ENCODE measurements at places on chromosomes 7 and 10.
A peak's percentile ranks its signal among the peaks of the same experiment; 100 is the strongest.

DNA sequence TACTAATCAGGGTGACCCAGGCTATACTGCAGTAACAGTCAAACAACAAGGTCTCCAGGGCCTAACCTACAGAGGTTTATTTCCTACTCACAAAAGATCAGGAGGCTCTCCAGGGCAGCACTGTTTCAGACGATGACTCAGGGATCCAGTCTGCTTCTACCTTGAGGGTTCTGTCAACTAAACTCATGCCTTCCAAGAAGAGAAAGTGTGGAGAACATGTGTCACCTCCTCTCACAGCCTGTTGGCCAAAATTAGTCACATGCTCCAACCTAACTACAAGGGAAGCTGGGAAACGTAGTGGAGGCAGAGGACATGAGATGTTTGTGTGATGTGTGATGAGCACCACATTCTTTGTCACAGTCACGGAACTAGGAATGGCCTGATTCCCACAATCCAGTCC, 14.7 kb upstream of the INA start:
- DNase-seq: no peak

DNA sequence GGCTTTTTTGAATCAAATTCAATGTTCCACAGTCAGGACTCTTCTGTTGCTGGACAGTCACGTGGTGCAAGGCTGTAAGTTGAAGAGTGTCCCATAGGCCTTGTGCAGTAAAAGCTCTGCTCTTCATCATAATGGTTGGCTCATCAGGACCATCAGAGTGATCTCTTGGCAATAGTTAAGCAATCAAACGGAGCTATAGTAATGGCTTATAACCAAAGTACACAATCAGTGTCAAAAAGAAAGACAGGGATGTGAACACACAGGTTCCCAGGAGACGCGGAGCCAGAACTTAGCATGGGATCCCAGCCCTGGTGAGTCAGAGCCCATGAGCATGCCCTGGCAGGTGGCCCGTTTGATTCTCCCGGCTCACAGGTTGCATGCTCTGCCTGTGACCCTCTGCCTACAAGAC, 10.8 kb upstream of the GPNMB start:
- no peak for DNase-seq

DNA sequence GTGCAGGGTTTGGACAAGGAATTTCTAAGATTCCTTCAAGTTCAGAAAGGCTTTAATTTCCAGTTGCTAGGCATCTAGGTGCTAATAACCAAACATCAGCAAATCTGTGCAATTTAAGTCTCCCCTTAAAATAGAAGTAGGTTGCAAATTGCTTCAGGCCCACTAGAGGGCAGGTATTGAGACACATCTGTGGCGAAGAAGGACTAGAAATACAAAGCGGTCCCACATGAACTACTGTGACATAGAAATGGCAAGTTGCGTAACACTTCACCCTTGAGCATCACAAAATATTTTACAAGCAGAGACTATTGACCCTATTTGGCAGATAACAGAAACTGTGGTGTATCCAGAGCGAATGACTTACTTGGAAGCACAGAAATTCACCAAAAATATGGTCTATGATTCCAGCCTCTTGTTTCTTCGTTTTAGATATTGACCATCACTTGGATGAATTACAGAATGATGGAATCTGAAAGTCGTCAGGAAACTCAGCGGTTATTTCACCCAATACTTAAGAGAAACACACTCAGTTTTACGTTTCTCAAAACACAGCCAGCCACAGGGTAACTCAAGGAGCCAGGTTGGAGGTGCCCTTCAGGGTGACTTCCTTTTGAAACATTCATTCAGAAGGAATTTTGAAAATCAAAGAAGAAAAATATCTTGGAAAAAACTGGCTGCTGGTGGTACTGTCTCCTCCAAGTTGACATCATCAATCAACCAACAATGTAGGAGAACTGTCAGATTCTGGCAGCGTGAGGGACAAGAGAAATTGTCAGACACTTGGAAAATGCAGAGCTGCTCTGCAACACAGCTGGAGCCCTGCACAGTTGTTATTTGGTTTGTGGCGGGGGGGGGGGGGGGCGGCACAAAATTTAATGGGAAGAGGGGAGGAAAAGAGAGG, 256.3 kb upstream of the MINDY3 start:
- DNase-seq: no peak

DNA sequence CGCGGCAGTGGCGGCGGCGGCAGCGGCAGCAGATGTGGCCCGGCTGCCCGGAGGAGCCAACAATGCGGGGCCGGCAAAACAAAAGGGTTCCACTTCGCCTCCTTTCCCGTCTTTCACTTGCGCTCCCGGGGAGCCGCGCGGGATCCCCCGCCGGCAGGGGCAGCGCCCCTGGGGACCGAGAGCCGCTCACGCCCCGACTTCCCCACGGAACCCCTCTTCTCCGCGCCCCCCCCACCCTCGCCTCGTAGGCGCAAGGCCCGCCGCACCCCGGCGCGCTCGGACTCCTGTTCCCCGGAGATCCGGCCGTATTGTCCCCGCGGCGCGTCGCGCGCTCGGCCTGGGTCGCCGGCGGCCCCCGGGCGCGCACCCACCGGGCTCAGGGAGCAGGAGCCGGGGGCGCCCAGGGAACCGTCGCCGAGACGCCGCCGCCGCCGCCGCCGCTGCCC, 854 bp downstream of the CTBP2 start:
- no peak for DNase-seq

DNA sequence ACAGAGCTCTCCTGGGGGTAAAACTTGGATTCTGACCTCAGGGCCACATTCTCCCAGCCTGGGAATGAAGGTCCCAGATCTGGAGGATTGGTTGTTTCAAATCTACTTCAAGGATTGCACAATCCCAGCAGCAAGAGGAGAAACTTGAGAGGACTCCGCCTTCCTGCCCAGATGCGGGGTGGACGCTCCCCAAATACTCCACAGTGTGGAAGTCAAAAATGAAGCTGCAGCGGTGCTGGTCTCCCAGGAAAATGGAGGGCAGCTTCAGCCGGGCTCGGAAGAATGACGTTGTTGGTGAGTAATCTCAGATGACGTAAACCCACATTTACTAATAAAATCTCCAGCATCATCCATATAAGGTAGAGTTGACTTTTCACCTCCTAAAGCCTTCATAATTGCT, 31.5 kb upstream of the PPP2R2D start:
- DNase-seq: no peak

GRCh38 chr10:90779548-90779947, 78.3 kb downstream of the HTR7 start:
- no peak for DNase-seq

GRCh38 chr7:46283852-46284251, 362.8 kb upstream of the IGFBP3 start:
- DNase-seq: no peak

GRCh38 chr10:33365871-33366411, 31.5 kb upstream of the NRP1 start:
- no peak for DNase-seq

DNA sequence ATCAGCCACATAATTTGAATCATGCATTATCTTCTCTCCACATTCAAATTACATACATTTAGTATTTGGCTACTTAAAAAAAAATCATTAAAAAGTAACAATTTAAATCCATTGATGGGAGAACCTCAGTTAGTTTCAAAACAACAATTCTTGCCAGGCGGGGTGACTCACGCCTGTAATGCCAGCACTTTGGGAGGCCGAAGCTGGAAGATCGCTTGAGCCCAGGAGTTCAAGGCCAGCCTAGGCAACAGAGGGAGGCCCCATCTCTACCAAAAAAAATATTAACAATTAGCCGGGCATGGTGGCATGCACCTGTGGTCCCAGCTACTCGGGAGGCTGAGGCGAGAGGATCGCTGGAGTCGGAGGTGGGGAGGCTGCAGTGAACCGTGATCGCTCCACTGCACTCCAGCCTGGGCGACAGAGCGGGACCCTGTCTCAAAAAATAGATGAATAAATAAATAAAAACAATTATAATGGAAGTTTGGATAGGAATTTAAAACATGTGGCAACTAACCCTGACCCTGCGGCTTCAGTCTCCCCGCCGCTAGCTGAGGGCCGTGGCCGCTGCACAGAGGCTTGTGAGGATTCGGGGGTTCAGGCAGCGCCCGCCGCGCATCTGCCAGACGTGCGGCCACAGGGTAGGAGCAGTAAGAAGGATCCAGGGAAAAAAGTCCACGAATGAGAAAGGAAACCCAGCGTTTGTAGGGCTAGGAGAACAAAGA, 1.1 kb upstream of the CSGALNACT2 start:
- DNase-seq: no peak

- no peak for DNase-seq
These were observed 49.9 kb downstream of the ANK3 start for GRCh38 chr10:60339757-60340156.

GRCh38 chr10:114349522-114350215, 54.6 kb downstream of the AFAP1L2 start:
- DNase-seq: no peak

GRCh38 chr7:50293509-50294179, 10.9 kb upstream of the IKZF1 start:
- no peak for DNase-seq

DNA sequence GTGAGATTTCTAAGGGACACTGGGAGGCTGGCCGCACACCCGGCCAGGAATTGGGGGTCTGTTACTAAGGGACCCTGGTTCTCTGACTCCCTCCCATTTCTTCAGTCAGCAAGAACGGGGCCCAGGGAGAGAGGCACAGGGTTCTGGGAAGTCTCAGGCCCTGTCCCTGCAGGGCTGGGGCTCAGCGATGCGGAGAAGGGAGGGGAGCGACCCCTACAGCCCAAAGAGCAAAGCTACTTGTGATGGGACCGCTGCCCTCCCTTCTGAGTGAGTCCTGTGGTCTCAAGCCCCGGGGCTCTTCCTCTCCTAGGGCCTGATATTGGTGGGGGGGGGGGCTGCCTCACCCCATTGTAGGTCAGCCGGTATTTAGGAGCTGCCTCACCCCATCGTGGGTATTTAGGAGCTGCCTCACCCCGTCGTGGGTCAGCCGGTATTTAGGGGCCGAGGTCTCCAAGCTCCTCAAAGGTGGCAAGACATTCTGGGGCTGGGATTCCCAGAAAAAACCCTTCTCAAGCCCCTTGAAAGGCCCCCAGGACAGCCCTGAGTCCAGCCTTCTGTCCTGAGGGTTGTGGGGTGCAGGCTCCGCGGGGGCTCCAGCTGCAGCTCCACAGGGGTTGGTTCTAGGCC, 16.9 kb upstream of the NKX6-2 start:
- no peak for DNase-seq

- no peak for DNase-seq
These were observed 159.9 kb downstream of the MGMT start for GRCh38 chr10:129626796-129627435.

DNA sequence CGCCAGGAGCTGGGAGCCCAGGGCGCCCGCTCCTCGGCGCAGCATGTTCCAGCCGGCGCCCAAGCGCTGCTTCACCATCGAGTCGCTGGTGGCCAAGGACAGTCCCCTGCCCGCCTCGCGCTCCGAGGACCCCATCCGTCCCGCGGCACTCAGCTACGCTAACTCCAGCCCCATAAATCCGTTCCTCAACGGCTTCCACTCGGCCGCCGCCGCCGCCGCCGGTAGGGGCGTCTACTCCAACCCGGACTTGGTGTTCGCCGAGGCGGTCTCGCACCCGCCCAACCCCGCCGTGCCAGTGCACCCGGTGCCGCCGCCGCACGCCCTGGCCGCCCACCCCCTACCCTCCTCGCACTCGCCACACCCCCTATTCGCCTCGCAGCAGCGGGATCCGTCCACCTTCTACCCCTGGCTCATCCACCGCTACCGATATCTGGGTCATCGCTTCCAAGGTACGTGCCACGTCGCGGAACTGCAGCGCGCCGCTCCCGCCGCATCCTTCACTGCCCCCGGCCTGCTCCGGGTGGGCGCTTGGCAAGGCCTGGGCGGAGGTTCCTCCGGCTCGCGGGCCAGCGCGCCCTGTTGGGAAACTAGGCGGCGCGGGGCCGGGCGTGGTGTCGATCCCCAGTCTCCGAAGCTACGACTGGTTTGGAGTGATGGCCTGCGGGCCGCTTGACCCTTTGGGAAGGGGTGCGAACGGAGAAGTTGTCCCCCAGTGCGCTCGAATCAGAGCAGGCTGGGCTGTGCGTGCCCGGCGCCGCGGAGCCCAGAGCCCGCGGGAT, 868 bp downstream of the EMX2 start:
- no peak for DNase-seq

DNA sequence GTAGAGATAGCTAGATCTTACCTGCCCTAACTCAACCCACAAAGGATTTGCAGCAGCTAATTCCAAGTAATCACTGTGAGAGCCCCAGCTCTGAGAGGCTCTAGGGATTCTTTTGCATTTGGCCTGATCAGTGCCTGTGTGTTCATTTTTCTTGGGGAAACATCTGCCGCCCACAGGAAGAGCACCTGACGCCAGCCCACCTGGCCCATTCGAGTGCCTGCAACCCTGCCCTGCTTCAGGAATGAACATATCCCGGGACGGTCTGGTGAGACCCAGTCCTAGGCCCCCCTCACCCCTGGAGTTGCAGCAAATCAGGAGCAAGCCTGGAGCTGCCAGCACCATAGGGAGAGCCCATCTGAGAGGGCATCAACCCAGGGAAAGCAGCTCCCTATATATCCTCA, 38.8 kb downstream of the GSDME start:
- no peak for DNase-seq

DNA sequence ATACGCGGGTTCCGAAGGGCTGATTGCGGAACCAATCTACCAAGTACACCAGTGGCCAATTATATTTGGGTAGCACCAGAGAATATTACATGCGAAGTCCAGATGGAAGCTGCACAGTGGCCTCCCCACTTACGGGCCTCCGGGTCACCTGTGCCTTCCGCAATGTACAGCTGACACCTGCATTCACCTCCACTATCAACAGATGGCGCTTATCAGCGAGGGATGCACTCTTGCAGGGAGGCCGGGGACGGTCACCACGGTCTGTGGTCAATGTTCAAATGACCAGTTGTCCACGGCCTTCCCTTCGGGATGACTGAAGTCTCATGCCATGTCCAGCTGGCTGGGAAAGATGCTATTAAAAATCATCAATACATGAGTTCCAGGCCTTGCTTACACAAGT, 47.6 kb downstream of the SLIT1 start:
- no peak for DNase-seq

GRCh38 chr10:94093286-94093905, 99.7 kb downstream of the PLCE1 start:
- no peak for DNase-seq

GRCh38 chr7:40468891-40469864, 334.4 kb downstream of the SUGCT start:
- DNase-seq: no peak

DNA sequence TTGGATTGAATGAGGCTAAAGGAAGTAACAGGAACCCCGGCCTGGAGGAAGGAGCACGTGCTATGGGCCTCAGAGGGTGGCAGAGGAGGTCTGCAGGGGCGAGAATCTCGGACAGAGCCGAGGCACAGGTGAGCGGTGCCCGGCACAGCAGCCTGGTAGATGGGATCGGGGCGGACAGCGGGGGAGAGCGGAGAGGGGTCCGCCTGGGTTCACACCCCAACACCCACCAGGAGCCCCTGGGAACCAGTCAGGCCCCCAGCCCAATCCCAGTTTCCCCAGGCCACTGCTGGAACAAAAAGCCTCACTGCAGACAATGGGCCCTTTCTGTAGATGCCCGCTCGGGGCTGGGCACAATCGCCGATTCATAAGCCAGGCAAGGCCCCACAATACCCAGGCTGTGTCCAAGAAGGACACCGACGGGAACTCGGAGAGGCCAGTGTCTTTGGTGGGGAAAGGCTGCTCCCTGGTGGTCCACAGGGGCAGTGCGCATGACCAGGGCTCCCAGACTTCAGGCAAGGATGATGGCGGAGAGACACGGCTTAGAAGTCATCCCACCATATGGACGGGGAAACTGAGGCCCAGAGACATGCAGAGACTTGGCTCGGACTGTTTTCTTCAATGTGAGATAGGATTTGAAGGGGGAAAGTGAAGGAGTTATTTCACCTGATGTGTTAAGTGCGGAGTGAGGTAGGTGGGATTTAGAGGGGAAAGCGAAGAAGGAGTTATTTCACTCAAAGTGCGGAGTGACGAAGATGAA, 106.9 kb upstream of the GPR26 start:
- DNase-seq: peak; percentile 18

Data from stimulated activated CD8-positive, alpha-beta memory T cell treated with anti-CD3 and anti-CD28 coated beads, Interleukin-4, amount 100 ng/mL, for 4 hours (primary cell).